GM23338 (cell line): ENCODE measurements at places on chromosomes 12 and 14. TPM values are rescaled to one million over a fixed set of nuclear protein-coding genes. Genes with fewer than 3 reads are reported as not detected.

DNA sequence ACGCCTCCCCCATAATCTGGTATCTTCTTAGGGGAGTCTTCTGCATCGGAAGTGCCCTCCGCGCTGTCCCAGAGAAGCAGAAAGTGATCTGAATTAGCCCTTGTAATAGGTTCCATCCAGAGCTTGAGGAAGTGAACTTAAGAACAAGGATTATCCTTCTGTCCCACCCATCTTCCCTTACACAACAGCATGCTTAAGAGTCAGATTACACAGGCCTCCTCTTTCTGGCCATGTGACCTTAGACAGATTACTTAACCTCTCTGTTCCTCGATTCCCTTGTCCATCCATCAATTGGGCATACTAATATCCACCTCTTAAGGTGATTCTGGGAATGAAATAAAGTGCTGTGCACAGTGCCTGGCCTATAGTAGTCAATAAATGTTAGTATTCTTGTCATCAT, 11.4 kb downstream of the CABP1 start:
- peak; percentile 38 for DNase-seq

DNA sequence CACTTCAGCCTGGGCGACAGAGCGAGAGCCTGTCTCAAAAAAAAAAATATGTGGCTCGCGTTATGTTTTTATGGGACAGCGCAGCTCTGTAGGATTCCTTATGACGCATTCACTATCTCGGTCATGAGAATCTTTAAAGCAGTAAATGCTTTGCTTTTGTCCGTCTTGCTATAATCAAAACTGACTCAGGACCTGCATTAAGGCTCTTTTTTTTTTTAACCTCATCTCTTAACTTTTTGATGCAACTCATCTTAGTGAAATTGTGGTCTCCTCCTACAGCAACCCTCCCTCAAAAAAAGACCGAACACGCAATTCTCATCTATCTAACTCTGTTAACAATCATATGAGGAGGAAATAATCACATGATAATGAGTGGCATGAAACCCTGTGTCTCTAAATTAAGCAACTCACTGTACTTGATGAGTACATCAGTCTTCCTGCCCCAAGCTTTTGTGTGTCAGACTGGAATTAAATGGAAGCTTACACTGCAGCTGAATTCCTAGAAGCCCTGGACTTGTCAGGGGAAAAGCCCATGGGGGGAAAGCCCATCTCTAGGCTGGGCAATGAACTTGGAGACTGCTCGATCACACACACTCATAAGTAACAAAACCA, 4.3 kb downstream of the P2RX4 start:
- DNase-seq: no peak

- no peak for DNase-seq
These were observed 297.5 kb upstream of the SOX5 start for GRCh38 chr12:24246934-24247333.

DNA sequence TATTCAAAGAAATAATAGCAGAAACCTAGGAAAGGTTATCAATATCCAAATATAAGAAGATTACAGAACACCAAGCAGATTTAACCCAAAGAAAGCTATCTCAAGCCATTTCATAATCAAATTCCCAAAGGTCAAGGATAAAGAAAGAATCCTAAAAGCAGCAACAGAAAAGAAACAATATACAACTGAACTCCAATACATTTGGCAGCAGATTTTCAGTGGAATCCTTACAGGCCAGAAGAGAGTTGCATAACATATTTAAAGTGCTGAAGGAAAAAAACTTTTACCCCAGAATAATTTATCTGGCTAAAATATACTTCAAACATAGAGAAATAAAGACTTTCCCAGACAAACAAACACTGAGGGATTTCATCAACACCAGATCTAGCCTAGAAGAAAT, 54.3 kb downstream of the DENND5B start:
- DNase-seq: no peak

GRCh38 chr12:131126662-131127173, 173.0 kb downstream of the ADGRD1 start:
- no peak for DNase-seq

- no peak for DNase-seq
These were observed 51.7 kb upstream of the FERMT2 start for GRCh38 chr14:53002576-53002975.

DNA sequence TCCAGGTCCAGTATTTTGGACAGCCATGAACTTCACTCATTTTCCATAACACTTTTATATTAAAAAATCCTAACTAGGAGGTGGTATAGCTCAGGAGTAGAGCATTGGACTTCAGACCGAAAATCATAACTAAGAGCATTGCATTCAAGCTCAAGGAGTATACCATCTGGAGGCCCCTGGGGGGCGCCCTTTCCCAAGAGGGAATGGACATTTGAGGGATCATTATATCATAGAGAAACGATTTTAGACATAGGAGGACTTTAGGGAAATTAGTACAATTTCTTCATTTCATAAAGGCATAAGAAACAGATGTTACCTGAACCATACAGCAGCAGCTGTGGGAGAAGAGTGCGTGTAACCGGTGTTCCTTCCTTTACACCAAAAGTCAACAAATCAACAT, 5.2 kb upstream of the ATG14 start:
- DNase-seq: peak; percentile 80

DNA sequence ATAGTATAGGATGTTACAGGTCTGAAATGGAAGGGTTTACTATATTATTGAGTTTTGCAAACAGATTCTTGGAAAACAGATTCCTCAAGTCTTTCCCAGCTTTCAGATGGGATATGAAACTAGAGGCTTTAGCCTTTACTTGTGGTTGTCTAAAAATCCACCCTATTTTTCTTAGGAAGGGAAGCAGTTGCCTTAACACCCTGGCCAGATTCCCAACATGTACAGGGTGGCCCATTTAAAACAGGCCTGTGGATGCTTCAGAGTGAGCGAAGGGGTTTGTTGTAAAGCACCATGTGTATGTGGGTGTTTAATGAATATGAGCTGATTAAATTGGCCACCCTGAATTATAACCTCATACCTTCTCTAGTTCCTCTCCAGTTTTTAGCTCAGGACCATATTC, 415.9 kb downstream of the ZFP36L1 start:
- no peak for DNase-seq

DNA sequence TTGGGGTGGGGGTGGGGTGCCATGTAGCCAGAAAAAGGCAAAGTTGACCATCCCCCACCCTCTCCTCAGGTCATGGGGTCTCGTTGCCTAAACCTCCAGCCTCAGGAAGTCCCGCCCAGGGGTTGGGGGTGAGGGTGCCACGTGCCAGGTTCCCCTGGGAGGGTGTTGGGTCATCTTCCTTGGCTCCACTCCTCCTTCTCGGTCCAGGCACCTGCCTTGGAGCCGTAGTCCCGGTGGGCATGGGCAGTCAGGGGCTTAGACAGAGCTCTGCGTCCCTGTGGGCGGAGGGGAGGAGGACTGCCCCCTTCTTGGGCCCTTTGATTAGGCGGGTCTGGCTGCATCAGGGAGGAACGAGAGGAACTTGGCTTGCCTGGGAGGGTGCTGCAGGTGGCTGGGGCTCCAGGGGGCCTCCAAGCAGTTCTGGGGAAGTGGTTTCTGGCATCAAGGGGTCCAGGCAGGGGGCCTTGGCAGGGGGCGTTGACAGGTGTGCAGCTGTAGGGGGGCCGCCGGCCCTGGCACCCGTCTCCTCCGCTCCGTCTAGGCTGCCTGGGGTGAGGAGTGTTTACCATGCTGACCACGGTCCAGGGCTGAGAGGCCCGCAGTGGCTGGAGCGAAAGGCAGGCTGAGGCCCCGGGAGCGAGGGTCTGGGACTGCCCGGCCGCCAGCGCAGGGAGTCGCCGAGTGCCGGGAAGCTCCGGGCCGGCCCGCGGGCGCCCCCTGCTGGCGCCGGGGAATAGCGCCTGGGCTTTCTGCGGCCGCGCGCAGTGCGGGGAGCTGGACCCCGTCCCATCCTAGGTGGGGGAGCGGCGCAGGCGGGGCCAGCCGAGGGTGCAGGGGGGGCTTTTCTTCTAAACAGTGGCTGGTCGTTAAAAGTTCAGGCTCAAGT, 7.9 kb downstream of the SETD1B start:
- DNase-seq: peak; percentile 92

TCL1B gene
- 4.7 and 6.0 TPM in 2 replicates for polyA plus RNA-seq

PGF gene
- 2.9 and 5.1 TPM in 2 replicates for polyA plus RNA-seq

MRPL42 gene
- polyA plus RNA-seq: 229 and 269 TPM in 2 replicates
